ENCODE measurements at places on chromosomes 2 and 18.
A peak's percentile ranks its signal among the peaks of the same experiment; 100 is the strongest.

GRCh38 chr2:212908682-212909435 lies 242.6 kb downstream of the IKZF2 start:
- no peak for DNase-seq

GRCh38 chr2:169365029-169365480 lies 2.7 kb upstream of the LRP2 start:
- DNase-seq, result no peak

GRCh38 chr2:65395621-65396347 lies 36.6 kb downstream of the SPRED2 start:
- DNase-seq, result no peak

GRCh38 chr18:9325716-9326115 lies 8.9 kb upstream of the TWSG1 start:
- DNase-seq, result no peak

DNA sequence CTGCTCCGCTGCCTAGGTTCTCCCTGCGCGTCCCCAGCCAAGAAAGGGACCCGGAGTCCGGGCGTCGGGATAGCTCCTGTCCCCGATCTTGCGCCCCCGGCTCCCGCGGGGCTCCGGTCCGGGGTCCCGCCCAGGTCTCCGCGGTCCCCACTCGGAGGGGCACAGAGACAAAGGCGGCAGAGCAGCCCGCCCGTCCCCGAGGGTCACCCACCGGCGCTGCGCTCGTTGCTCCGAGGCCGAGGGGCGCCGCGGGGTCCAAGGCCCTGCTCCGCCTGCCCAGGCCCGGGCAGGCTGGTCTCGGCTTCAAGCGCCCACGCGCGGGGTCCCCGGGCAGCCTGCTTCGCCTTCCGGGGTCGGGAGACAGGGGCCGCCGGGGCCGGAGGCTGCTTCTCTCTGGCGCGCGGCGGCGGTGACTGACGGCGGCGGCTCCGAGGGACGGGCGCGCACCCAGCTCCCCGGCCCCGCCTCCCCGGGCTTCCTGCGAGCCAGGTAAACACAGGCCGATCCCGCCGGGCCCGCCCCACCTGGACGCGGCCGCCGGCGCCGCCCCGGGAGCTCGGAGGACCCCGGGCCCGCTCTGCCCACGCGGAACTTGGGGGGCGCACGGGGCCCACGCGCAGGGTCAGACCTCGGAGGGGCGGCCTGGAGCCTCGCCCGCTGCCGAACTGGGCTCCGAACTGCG lies at the start of gene MBP:
MBP (minus strand) TSS at position 415 of the 682 bp plus-strand sequence. CDS start 27,522 bp downstream, outside the sequence.
- DNase-seq, result peak; percentile 29

- no peak for DNase-seq
Measured at GRCh38 chr18:23350188-23350587, 102.9 kb upstream of the RIOK3 start.

GRCh38 chr2:26555246-26556133 lies 77.6 kb upstream of the OTOF start:
- peak; percentile 16 for DNase-seq

GRCh38 chr18:29250259-29250658 lies 1073.3 kb upstream of the CDH2 start:
- no peak for DNase-seq

DNA sequence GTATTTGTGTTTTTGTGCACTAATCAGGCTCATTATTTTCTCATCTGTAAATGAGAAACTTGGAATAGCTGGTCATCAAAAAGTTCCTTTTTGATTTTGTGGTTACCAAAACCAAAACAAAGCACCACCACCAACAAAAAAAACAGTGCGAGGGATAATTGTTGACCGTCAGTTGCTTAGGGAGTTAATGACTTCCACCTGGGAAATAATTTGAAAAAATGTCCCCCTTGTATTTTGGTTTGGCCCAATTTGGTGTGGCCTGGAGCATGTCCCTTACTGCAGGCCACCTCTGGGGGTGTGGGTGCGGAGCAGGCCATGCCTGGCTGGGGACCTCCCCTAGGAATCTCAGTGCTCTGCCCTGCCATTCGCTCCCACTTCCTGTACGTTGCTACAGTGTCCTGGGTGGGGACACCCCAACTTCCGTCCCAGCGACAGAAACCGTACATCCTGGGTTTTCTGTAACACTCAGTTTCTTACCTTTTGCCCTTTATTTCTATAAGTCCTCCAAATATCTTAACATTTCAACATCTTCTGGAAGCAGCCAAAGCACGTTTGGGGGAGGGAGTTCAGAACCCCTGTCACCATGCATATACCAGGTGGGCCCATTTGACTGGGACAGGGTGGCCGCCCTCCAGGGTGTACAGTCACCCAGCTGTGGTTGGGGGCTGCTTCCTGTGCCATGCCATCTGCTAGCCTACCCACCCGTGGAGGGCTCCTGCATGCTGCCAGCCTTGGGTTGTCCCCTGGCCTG lies 31.3 kb downstream of the NCK2 start:
- no peak for DNase-seq

GRCh38 chr2:173282795-173283545 lies 71.7 kb upstream of the CDCA7 start:
- no peak for DNase-seq

DNA sequence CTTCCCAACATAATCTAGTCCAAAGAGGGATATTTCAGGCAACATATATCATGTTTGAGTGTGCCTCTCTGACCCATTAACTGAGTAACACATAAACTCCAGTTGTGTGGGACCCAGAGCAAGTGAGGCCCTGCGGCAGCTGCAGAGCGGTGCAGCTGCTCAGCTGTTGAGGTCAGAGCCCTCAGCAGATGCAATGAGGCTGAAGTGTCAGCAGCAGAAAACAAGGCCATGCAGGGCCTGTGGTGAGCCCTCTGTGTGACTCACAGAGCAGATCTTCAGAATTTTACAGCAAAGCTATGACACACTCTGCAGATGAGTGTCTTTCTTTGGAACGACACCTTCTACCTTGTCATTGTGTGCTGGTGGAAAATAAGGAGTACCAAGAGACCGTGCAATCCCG lies 168.5 kb downstream of the CBLN2 start:
- peak; percentile 8 for DNase-seq

GRCh38 chr2:197423307-197423706 lies 11.5 kb downstream of the SF3B1 start:
- DNase-seq, result no peak

DNA sequence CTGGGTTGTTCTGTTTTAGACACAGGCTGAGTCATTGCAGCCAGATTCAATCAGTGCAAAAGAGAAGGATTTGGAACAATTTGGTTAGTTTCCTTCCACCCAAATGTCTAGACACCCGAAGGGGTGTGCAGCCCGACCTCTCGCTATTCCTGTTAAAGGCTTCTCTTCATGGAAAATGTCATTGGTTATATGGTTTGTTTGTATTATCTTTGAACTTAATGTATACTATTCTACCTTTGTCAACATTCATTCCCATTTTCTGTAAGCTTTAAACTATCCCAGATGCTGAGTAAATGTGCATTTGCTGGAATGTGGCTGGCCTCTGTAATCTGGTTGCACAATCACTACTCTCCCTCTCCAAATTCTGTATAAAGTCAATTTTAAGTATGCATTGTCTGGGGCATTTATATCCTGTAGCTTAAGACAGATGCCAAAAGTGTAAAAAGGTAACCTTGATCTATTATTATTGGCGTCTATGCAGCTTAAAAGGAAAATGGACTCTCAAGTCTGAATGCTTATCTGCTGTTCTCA lies 80.4 kb upstream of the RND3 start:
- no peak for DNase-seq

DNA sequence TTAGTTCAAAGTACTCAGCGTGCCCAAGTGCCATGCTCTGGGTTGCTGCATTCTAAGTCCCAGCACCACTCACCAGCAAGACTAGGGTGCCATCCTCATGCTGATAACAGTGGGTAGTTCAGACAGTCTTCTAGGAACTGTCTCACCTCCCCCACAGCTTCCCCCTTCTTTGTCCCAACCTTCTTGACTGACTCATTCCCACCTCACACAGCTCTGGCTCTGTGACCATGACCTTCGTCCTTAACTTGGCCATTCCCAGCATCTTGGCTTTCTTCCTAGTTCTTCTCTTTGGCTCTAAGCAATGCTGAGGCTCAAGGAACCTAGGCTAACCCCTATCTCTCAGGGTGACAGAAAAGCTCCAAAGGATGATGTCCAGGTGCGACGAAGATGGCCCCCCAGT lies 20.0 kb upstream of the CXCR4 start:
- DNase-seq, result no peak

- no peak for DNase-seq
Measured at GRCh38 chr2:109526442-109526970, 87.3 kb downstream of the SEPTIN10 start.

DNA sequence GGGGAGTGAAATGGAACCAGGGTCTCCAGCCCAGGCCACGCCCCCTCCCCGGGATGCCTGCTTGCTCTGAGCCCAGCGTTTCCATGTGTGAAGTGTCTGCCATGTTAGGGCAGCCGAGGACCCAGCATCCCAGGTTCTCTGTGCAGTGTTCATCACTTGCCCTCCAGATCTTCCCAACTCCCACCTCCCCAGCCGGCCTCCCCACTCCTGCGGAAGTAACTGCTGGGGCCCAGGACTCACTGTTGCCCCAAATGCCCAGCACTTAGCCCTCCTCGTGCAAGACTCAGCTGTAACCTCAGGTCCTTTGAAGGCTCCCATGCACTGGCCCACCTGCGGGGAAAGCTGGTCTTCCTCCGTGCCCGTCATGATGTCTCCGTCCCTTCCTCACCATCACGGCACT lies 9.7 kb upstream of the PXDN start:
- no peak for DNase-seq

- no peak for DNase-seq
Measured at GRCh38 chr2:109214651-109215371, 85.8 kb downstream of the SH3RF3 start.

DNA sequence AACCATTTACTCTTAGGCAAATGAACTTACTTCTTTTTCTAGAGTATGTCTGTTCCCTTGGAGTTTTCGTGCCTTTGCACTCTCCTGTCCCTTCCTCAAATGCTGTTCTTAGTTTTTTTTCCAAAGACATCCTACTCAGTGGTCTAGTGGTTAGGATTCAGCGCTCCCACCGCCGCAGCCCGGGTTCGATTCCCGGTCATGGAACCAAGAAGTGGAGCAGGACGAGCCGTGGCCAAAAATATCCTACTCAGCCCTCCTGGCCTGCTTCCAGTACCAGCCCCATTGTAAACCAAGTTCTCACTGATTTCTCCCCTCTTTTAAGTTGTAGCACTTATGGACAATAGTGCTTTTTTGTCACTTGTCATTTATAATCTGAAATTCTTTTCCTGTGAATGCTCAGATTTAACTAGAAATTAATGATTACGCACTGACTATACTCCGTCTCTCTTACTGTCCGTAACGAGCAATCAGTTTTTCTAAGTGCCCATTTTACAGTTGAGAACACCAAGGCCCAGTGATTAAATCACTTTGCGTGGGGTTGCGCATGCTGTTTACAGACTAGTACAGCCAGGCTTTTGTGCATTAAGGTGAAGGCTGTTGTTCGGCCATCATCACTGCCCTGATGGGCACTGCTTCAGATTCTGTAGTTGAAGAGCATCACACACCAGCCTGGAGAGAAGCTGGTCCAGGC lies 17.9 kb downstream of the GREB1 start:
- no peak for DNase-seq

DNA sequence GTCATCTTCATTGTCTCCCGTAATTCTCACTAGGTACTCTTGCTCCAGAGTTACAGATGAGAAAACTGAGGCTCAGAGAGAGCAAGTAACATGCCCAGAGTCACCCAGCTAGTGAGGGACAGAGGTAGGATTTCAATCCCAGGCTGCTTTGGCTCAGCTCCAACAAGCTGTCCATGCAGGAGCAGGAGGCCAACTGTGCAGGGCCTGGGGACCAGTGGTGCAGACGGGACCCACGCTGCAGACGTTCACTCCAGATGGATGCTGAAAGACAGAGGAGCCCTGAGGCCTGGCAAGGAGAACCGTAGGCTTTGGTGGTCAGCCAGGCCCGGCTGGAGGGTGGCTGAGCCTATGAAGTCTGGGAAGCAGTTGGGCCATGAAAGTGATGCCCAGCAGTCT lies 102.6 kb downstream of the MCFD2 start:
- DNase-seq, result no peak

DNA sequence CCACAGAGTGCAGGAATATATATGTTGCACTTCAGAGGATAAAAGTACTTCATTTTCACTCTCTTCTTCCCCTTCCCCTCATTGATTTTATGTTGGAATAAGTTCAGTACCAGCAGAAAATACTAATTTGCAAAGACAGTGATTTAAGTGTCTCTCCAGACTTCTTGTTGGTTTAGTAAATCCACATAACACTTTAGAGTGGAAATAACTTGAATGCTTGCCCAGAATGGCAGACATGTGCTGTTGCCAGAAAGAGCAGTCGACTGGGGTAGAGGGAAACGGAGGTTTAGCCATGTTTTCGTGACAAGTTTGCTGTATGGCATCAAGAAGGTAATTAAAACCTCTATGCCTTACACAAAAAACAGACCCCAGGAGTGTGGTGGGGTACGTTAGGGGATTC lies 246.0 kb upstream of the CXCR4 start:
- no peak for DNase-seq

DNA sequence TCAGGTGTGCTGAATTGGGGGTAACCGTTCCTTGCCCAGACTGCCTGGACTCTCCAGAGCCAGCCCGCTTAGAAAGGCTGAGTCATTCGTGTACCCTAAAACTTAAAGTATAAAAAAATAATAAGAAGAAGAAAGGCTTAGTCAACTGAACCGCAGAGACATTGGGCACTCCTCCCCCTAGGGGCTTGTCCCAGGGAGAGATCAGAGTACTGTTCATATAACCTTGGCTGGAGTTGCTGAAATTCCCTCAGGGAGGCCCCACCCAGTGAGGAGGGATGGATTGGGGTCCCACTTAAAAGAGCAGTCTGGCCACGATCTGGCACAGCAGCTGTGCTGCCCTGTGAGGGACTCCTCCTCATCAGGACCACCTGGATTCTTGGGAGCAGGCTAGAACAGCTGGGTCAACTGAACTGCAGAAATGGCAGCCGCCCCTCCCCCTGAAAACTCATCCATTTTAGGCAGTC lies 37.2 kb downstream of the ANKRD12 start:
- DNase-seq, result no peak

DNA sequence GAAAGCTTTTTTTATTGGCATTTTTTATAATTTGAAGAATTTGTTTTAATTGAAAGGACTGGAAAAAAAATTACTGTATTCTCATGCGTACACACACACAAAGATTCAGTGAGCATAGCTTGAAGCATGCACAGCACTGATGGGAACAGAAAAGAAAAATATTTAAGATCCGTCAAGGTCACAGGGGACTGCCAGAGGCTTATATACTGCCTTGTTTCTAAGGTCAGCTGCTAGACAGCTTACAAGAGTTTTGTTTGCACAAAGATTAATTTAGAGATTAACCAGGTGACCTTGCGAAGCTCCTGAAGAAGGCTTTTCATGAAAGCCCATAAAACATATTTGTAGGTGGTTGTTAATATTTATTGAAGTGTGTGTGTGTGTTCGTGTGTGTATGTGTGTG lies 396.3 kb downstream of the TRIB2 start:
- DNase-seq, result no peak

- no peak for DNase-seq
Measured at GRCh38 chr18:21265971-21266673, 24.1 kb downstream of the GREB1L start.

DNA sequence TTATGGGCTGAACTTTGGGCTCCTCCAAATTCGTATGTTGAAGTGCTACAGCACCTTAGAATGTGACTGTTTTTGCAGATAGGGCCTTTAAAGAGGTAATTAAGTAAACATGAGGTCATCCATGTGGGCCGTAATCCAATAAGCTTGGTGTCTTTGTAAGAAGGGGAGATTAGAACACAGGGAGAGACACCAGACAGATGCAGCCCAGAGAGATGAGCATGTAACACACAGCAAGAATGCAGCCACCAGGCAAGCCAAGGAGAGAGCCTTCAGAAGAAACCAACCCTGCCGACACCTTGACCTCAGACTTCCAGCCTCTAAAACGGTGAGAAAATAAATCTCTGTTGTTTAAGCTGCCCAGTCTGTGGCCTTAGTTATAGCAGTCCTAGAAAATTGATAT lies 74.3 kb downstream of the HRH4 start:
- DNase-seq, result no peak
